ENCODE measurements at places on chromosomes 5 and 9.

DNA sequence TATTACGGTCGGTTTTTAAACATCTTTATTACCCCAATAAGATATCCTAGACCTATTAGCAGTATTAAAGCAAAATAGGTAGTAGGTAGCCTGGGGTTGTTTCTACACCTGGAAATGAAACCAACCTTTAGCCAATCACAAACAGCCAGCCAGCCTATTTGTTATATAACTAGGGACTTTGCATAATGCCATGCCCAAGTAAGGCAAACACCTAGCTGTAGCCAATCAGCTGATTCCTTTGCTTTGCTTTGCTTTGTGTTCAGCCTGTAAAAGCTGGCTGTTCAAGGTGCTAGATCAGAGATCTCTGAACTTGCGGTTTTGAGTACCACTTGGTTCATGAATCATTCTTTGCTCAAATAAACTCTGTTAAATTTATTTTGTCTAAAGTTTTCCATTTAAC lies 46.5 kb upstream of the SETD9 start:
- no peak for DNase-seq

DNA sequence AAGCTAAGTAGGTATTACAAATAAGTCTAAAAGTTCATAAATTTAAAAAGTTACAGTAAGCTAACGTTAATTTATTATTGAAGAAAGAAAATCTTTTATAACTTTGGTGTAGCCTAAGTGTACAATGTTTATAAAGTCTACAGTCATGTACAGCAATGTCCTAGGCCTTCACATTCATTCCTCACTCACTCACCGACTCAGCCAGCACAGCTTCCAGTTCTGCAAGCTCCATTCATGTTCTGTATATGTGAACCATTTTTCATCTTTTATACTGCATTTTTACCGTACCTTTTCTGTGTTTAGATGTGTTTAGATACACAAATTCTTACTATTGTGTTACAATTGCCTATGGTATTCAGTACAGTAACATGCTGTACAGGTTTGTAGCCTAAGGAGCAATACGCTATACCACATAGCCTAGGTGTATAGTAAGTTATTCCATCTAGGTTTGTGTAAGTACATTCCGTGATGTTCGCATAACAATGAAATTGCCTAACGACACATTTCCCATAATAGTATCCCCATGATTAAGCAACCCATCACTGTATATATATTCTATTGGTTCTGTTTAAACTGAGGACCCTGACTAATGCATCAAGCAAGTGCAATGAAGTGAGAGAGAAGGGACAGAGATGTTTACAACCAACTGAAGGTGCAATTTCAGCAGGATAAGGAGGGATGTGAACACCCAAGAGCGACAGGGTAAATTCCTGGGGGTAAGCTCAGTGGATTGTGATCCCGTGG lies 88.9 kb upstream of the TRIO start:
- DNase-seq, result no peak

GRCh38 chr5:103228061-103228460 lies 30.5 kb upstream of the MACIR start:
- DNase-seq, result no peak

GRCh38 chr9:126490871-126491567 lies 122.7 kb upstream of the LMX1B start:
- DNase-seq, result peak; percentile 43

- DNase-seq, result no peak
Observed at GRCh38 chr5:3853362-3853761, 257.7 kb downstream of the IRX1 start.

DNA sequence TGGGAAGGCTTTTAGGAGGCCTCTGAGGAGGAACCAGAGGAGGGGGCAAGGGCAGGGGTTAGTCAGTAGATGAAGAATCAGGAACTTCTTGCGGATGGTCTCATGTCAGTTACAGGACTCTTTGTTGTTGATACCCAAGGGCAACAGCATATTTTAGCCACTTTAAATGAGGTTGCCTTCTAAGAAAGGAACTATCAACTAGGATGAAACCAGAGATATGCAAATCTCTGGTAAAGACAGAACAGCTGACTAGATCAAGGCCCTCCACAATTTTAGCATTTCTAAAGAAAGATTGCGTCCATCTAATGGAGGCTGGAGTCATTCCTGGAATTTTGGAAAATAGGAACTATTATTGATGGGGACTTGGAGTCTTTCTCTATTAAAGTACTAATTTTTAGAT lies 57.7 kb upstream of the KLF4 start:
- no peak for DNase-seq

DNA sequence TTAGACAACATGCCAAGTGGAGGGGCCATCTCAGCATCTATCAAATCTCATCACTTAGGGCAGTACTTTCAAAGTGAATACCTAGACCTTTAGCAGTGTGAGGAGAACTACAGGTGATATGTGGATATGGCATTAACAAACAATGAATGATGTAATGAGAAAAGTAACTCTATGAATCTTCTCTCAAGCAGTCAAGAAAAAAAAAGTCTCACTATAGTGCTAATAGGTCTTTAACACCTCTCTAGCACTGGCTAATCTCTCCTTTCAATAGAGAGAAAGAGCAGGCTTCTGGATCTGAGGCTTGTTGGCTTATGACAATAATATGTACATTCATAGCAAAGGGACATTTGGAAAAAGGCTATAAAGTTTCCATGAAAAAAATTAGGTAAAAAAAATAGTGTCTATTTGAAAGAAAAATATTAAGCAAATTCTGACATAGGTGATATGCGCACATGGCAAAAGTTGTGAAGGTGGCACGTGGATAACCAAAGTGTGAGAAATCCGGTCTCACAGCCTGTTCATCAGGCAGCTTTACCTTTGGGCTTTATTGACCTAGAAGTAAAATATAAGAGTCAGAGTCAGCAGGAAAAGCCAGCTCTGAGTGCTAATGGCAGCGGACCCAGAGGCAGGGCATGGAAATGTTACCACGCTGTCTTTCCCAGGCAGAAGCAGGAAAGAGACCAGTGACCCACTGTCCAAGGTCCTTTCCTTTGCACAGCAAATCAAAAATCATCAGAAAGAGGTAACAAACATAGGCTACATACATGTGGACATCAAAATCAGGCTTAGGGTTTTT lies 203.4 kb downstream of the EFNA5 start:
- DNase-seq, result peak; percentile 1

GRCh38 chr9:33794560-33794959 lies 801 bp upstream of the PRSS3 start:
- DNase-seq, result no peak
